ENCODE measurements at places on chromosomes 1 and 21. TPM values are rescaled to one million over a fixed set of nuclear protein-coding genes. Genes with fewer than 3 reads are reported as not detected.

DNA sequence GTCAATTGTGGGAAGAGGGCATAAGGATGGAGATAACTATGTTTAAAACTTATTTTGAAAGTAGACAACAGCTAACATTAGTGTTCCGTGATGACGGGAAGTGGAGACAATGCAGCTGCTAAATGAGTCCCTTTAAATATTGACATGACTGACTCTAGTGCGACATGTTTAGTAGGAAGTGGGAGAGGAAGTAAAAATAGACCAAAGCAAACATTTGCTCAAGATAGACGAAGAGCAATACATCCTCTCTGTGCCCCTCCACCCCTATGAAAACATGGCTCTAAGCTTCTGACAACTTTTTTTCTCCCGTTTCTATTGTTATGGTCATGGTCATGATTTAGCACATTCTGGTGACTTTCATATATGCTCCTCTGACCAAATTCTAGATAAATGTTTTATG, 60.0 kb upstream of the HMCN1 start:
- no peaks in the 10 kb centered on the region for H3K27me3 ChIP-seq
- peak overlapping the region; percentile 10 for H3K27ac ChIP-seq
- peaks cover 5% of the 10 kb centered on the region for H3K36me3 ChIP-seq
- peaks cover 40% of the 10 kb centered on the region for H3K4me1 ChIP-seq
- H3K4me3 ChIP-seq: no peak overlapping the region

GRCh38 chr1:87273291-87273690, 55.4 kb upstream of the LMO4 start:
- peaks cover 8% of the 10 kb centered on the region for H3K27me3 ChIP-seq
- no peaks in the 10 kb centered on the region for H3K36me3 ChIP-seq
- no peak for DNase-seq
- H3K27ac ChIP-seq: no peak overlapping the region
- no peaks in the 10 kb centered on the region for H3K4me1 ChIP-seq
- no peak overlapping the region for H3K4me3 ChIP-seq

DNA sequence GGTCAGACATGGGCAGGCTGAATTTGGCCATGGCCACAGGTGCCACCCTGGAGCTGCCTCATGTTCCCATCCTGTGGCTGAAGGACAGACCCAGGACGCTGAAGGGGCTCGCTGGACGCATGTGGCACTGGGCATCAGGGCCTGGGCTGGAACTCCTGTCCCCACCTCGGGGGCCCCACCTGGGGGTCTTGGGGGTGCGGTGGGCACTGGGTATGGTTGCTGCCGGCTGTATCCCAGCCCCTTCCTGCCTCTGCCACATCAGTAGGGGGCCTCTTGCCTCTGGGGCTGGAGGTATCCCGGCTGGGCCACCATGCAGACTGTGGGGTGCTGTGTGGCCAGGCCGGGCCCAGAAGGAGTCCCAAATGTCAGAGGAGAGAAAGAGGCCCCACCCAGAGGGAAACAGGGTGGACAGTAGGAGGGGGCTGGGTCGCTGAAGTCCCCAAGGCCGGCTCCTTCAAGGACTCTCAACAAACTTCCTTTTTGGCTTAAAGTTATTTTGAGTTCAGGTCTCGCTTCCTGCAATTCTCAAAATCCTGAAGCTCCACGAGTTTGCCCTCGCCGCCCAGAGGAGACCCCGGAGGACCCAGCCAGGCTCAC, 78.7 kb downstream of the SIK1 start:
- H3K36me3 ChIP-seq: no peaks in the 10 kb centered on the region
- H3K4me1 ChIP-seq: peaks cover 20% of the 10 kb centered on the region
- H3K27ac ChIP-seq: no peak overlapping the region
- no peak overlapping the region for H3K4me3 ChIP-seq
- no peak for DNase-seq

DNA sequence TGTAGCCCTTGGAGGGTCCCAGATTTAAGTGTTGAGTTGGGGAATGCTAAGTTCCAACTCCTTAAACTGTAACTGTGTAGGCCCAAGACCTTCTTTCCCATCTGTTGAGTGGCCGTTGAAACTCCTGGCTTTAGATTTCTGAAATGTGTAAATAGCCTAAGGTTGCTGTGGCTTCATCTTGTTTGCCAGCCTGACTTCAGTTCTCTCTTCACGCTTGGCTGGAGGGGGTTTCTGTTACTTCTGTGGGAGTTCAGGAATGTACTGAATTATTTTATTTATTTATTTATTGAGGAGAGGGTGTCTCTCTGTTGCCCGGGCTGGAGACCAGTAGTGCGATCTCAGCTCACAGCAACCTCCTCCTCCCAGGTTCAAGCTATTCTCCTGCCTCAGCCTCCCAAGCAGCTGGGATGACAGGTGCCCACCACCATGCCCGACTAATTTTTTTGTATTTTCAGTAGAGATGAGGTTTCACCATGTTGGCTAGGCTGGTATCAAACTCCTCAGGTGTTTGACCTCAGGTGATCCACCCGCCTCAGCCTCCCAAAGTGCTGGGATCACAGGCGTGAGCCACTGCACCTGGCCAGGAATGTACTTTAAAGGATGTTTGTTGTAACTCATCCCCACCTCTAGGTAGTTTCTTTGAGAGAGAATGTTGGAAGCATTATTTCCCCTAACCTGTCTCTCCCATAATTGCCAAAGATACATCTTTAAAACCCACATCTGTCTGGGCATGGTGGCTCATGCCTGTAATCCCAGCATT, 5.9 kb downstream of the TTC39A start:
- no peaks in the 10 kb centered on the region for H3K36me3 ChIP-seq
- no peak overlapping the region for H3K27ac ChIP-seq
- H3K4me1 ChIP-seq: no peaks in the 10 kb centered on the region
- no peak overlapping the region for H3K4me3 ChIP-seq
- peaks cover 29% of the 10 kb centered on the region for H3K27me3 ChIP-seq

GRCh38 chr1:229430761-229431283, 3.1 kb downstream of the ACTA1 start:
- peaks cover 16% of the 10 kb centered on the region for H3K4me1 ChIP-seq
- H3K27ac ChIP-seq: no peak overlapping the region
- peaks cover 4% of the 10 kb centered on the region for H3K36me3 ChIP-seq
- DNase-seq: peak; percentile 50
- peaks cover 81% of the 10 kb centered on the region for H3K27me3 ChIP-seq

The CORT gene
- not detected for total RNA-seq

- no peak overlapping the region for H3K4me3 ChIP-seq
- no peaks in the 10 kb centered on the region for H3K4me1 ChIP-seq
- H3K27me3 ChIP-seq: no peaks in the 10 kb centered on the region
- no peak overlapping the region for H3K27ac ChIP-seq
These were observed 1628.9 kb upstream of the PRMT6 start for GRCh38 chr1:105427543-105427942.

- DNase-seq: no peak
- H3K4me3 ChIP-seq: no peak overlapping the region
- peaks cover 4% of the 10 kb centered on the region for H3K27me3 ChIP-seq
- H3K27ac ChIP-seq: no peak overlapping the region
- no peaks in the 10 kb centered on the region for H3K4me1 ChIP-seq
These were observed 40.0 kb upstream of the CTPS1 start for GRCh38 chr1:40939320-40940059.

- H3K36me3 ChIP-seq: no peaks in the 10 kb centered on the region
- no peaks in the 10 kb centered on the region for H3K4me1 ChIP-seq
- DNase-seq: no peak
- H3K27me3 ChIP-seq: peaks cover 3% of the 10 kb centered on the region
- no peak overlapping the region for H3K27ac ChIP-seq
These were observed 299.8 kb downstream of the MRPL39 start for GRCh38 chr21:25307489-25307888.

DNA sequence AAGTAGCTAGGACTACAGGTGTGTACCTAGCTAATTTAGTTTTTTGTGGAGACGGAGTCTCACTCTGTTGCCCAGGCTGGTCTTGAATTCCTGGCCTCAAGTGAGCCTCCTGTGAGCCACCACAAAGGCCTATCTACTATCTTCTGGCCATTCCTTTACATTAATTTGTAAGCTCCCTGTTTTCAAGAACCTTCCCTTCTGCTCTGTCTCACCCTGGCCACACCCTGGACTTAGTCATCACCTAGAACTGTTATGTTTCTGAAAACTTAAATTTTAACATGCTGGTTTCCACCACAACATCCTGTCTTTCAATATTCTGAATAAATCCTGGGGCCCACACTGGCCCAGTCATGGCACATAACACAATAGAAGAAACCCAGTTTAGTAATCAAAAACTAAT, 4.9 kb upstream of the B4GALT3 start:
- peak overlapping the region; percentile 32 for H3K4me3 ChIP-seq
- peaks cover 83% of the 10 kb centered on the region for H3K4me1 ChIP-seq
- peak overlapping the region; percentile 96 for H3K27ac ChIP-seq
- peak; percentile 76 for DNase-seq

DNA sequence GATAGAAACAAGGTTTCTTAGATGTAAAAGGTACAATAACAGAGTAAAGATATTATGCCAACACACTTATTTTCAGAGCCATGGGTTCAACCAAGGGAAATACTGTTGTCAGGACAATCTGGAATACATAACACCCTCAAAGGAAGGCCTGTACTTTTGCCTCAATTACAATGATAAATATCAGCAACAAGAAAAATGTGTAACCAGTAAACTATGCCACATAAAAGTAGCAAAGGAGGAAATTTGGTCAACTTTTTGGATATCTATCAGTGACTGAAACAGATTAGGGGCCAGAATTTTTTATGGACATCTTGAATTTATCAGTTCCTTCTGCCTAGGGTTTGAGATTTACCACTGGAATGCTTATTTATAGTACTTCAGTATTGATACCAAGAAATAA, 24.6 kb upstream of the RAP1GAP start:
- no peaks in the 10 kb centered on the region for H3K27me3 ChIP-seq
- H3K27ac ChIP-seq: no peak overlapping the region
- no peak overlapping the region for H3K4me3 ChIP-seq
- H3K4me1 ChIP-seq: peaks cover 5% of the 10 kb centered on the region
- DNase-seq: no peak
- H3K36me3 ChIP-seq: peaks cover 42% of the 10 kb centered on the region

The NPR1 gene
- not detected for total RNA-seq

DNA sequence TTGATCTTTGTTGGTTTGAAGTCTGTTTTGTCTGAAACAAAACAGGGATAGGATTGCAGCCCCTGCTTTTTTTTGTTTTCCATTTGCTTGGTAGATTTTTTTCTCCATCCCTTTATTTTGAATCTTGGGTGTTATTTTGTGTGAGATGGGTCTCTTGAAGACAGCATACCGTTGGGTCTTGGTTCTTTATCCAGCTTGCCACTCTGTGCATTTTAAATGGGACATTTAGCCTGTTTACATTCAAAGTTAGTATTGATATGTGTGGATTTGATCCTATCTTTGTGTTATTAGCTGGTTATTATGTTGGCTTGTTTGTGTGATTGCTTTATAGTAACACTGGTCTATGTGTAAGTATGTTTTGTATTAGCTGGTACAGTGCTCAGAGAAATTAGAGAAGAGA, 40.9 kb downstream of the GIPC2 start:
- H3K4me3 ChIP-seq: no peak overlapping the region
- DNase-seq: no peak
- H3K4me1 ChIP-seq: no peaks in the 10 kb centered on the region
- peaks cover 10% of the 10 kb centered on the region for H3K36me3 ChIP-seq
- H3K27ac ChIP-seq: no peak overlapping the region

DNA sequence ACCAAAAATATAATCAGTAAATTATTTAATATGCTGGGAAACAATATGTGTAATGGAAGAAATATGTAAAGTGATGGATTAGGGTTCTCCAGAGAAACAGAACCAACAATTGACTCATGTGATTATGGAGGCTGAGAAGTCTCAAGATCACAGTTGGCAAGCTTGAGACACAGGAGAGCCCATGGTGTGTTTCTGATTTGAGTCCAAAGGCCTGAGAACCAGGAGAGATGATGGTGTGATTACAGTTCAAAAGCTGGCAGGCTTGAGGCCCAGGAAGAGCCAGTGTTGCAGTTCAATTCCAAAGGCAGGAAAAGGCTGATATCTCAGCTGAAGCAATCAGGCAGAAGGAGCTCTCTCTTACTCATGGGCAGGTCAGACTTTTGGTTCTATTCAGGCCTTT, 138.8 kb upstream of the NBPF11 start:
- no peak overlapping the region for H3K27ac ChIP-seq
- peaks cover 15% of the 10 kb centered on the region for H3K27me3 ChIP-seq

DNA sequence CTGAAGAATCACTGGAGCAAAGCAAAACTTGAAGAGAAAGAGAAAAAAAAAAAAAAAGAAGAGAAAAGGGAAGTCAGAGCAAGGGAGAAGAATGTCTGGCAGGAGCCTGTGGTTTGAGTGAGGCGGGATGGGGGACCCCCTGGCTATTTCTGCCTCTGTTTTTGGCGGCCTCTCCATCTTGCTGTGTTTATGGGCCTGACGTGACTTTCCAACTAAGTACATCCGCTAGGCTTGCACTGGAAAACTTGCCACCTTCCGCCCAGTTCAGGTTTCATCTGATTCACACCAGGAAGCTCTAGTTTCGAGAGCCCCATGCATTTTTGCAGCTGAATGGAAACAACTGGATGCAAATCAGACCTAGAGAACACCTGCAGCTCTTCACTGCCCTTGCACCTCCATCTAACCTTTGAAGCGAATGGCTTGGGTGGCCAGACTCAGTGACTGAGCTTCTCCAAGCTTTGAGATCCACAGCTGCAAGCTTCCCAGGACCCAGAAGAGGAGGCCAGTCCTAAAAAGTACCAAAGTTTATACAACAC, 28.0 kb downstream of the TBX15 start:
- no peaks in the 10 kb centered on the region for H3K36me3 ChIP-seq
- H3K27ac ChIP-seq: no peak overlapping the region
- H3K4me1 ChIP-seq: no peaks in the 10 kb centered on the region
- H3K4me3 ChIP-seq: no peak overlapping the region
- no peaks in the 10 kb centered on the region for H3K27me3 ChIP-seq
- DNase-seq: no peak

The DCST1 gene
- total RNA-seq: not detected

GRCh38 chr1:30418061-30418938, 305.1 kb downstream of the MATN1 start:
- no peaks in the 10 kb centered on the region for H3K4me1 ChIP-seq
- H3K4me3 ChIP-seq: no peak overlapping the region
- no peak overlapping the region for H3K27ac ChIP-seq
- DNase-seq: no peak
- H3K27me3 ChIP-seq: no peaks in the 10 kb centered on the region

The CLCA4 gene
- total RNA-seq: not detected

DNA sequence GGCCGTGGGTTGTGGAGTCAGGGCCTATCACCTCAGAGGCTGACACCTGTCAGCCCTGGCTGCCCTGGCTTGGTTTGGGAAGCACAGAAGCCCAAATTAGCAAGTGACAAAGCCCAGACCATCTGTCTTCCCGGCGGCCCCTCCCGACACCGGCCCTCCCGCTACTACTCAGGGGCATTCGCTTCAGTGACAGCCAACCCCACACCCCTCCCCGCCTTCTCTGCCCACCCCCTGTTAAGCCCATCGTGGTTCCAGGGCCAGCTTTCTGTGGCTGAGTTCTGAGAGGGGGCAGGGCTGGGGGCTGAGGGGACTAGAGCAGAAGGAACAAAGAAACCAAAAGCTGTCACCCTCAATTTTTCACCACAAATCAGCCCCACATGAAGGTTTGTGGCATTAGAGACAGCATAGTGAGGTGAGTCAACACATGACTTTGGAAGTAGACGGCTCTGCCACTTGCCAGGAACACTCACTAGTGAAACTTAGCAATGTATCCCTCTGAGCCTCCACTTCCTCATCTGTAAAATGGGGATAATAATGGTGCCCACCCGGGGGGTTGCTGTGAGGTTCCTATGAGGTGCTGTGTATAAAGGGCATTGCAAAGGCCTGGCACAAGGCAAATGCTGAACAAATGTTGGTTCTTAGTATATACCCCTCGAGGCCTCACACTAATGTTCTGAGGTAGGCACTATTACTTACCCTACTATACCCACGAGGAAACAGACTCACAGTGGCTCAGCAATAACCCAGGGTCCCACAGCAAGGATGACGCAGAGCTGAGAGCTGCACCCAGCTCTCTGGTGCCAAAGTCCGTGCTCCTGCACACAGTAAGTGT, 5.2 kb upstream of the TNNI1 start:
- peak; percentile 29 for DNase-seq
- no peaks in the 10 kb centered on the region for H3K36me3 ChIP-seq
- no peak overlapping the region for H3K4me3 ChIP-seq
- peaks cover 12% of the 10 kb centered on the region for H3K4me1 ChIP-seq
- H3K27ac ChIP-seq: no peak overlapping the region

The IRF6 gene
- not detected for total RNA-seq

The LIN28A gene
- not detected for total RNA-seq

Measured in activated CD4-positive, alpha-beta T cell treated with anti-CD3 and anti-CD28 coated beads, Interleukin-2, amount 10 ng/mL, durations not matched to agents 7 days and 5 days (primary cell).